ENCODE measurements at places on chromosomes 3 and 15.
A peak's percentile ranks its signal among the peaks of the same experiment; 100 is the strongest.

DNA sequence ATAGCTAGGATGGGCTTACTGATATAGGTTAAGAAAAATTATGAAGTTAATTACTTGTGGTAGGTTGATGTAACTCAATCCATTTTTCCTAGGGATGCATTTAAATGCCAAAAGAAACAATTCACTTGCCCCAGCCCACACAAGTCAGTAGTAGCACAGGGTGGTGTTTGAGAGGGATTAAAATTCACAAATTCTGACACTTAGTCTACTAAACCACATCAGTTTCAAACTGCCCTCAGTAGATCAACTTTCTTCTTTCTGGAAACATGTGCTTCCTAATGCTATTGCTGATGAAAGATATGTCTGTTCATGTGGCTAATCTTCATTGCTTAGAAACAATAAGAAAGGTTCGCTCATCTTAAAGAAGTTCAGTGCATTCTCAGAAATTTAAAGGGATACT lies 160.6 kb downstream of the EPHA3 start:
- no peak overlapping the region for H3K4me3 ChIP-seq
- H3K27ac ChIP-seq: no peak overlapping the region
- no peaks in the 10 kb centered on the region for H3K27me3 ChIP-seq
- no peak for DNase-seq

- H3K4me3 ChIP-seq: no peak overlapping the region
- H3K4me1 ChIP-seq: no peaks in the 10 kb centered on the region
Observed at GRCh38 chr3:151724576-151725562, 8.9 kb upstream of the AADACL2 start.

DNA sequence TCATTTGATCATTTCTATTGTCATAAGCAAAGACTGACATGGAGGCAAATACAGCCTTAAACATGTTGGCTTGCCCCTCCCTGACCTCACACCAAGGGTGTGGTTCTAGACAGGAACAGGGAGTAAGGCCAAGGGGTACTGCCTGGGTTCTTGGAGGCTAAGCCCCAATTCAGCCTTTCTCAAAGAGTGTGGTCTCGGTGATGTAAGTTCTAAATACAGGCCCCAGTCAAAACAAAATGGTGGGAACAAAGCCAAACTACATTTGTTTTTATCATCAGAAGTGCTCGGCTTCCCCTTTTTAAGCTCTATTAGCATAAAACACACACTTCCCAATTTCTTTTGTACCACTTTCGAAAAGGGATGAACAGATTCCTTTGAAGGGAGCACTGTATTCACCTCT lies 129.5 kb downstream of the ATP8B4 start:
- DNase-seq: no peak
- no peaks in the 10 kb centered on the region for H3K4me1 ChIP-seq
- H3K36me3 ChIP-seq: no peaks in the 10 kb centered on the region
- H3K27ac ChIP-seq: no peak overlapping the region
- H3K27me3 ChIP-seq: no peaks in the 10 kb centered on the region

DNA sequence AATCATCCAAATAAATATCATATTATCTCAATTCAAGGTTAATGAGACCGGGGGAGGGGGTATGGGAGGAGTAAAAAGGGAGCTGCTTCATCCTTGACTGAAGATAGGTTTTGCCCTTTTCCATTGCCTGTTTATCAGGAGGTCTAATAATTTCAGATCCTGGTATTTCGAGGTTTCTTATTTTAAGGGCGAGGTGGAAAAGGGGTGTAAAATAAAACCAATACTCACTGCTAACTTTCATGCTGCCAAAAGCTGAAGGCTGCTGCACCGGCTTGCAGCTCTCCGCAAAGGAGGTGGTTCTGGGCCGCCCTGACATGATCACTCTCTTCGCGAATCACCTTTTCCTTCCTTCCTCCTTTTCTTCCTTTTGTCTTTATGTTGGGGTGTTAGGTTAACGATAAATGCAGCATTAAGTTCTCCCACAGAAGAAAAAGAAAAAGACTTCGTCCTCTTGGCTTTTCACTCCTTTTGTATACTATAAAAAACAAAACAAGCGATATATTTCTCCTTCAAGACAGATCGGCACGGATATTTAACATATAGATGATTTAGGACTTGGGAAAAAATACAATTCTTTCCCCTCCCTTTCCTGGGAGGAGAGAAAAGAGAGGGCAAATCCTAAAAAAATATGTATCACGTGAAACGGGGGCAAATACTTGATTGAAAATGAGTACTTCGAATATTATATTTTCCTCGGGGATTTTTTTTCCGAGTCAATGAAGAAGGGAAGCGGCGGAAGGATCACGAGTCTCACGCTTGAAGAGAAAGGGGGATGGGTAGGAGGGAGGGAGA lies 932 bp downstream of the GSK3B start:
- no peak for DNase-seq
- H3K4me3 ChIP-seq: peak overlapping the region; percentile 97
- no peaks in the 10 kb centered on the region for H3K36me3 ChIP-seq
- H3K27ac ChIP-seq: peak overlapping the region; percentile 81

DNA sequence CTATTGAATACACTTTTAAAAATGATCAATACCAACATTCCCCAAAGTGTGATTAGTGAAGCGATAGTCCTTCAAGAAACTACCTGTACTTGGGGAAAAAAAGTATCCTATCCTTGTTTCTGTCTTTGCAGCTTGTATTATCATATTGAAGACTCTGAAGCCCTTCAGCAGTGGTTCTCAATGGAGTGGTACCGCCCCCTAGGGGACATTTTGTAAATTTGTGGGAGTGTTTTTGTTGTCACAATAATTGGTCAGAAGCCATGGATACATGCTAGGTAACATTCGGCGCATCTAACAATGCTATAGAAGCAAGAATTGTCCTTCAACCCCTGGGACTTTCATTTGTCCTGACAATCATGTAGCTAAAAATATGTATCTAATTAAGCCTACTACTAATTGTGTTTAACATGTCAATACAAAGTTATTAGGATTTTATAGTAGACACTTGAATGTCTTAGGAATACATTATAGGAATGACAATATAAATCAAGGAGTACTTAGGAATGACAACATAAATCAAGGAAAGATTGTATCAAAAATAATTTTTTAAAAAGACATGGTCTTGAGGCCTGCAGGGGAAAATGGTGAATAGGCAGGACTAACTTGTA lies 53.7 kb downstream of the NMD3 start:
- no peak overlapping the region for H3K27ac ChIP-seq
- no peaks in the 10 kb centered on the region for H3K27me3 ChIP-seq
- no peaks in the 10 kb centered on the region for H3K36me3 ChIP-seq
- no peak for DNase-seq

GRCh38 chr3:20511863-20512505 lies 326.0 kb upstream of the SGO1 start:
- no peak for DNase-seq
- H3K4me3 ChIP-seq: no peak overlapping the region
- H3K4me1 ChIP-seq: no peaks in the 10 kb centered on the region
- H3K27ac ChIP-seq: no peak overlapping the region
- no peaks in the 10 kb centered on the region for H3K36me3 ChIP-seq
